ENCODE measurements at places on chromosomes 1 and 21.

DNA sequence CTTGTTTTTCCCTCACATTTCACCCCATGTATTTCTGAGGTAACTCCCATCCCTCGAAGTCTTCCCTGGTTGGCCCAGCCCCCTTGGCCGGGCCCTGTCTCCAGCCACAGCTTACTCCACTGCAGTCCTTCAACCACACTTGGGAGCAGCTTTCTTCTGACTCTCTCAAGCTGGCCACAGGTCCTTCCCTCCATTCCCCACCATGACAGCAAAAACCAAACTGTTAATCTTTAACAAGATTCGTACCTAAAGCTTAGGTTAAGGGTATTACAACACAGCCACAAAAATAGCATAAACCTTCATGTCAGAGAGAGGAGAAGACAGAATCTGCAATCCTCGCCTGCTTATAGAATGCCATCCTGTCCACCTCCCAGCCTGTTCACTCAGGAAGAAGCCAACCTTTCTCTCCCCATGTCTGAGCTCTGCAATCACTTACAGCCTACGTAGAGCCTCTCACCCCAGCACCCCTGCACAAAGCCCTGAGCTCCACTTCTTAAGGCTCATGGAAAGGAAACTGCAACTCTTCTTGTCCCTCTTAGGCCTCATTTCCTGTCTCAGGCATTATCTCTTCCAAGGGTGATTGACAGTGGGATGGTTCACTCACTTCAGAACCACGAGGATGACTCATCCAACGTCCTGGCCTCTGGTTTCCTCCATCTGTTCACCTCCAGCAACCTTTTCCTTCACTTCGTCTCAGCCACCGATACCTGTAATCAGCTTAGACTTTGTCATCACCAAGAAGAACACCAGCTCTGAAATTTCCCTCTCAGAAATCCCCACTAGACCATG lies 72.8 kb downstream of the CD2 start:
- no peak for DNase-seq

DNA sequence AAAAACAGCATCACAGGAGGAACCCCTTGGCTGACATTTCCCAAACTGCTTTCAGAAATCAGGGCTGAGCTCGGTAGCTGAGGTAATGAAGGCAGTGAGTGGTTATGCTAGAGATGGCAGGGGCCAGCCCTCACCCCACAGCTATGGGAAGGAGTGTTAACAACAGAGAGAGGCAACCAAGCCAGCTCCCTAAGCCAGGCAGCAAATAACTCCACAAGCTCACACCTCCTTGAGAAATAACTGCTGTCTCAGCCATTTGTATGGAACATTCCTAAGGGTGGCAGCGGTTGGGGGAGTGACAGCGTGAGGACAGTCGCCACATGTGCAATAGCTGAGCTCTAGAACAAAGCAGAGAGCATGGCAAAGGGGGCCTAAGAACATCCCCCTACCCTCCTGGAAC lies 42.6 kb downstream of the LMX1A start:
- no peak for DNase-seq

DNA sequence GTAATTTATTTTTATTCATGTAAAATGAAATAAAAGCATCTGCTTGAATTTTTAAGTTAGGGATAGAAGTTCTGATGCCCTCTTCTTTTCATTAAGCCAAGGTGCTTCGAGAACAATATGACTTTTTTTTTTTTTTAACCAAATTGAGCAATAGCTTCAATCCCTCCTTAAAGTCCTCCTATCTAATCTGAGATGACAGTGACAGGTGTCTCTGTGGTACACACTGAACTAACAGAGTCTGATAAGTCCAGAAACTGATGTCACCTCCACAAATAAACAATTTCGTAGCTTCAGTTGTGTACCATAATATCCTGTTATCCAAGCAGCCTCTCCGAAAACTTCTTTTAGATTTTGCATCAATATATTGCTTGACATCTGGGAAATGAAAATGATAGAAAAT lies 23.8 kb downstream of the MAP3K7CL start:
- DNase-seq, result no peak

GRCh38 chr1:32485554-32486255 lies 20.8 kb downstream of the ZBTB8B start:
- DNase-seq, result no peak

GRCh38 chr21:44952116-44952928 lies 12.5 kb downstream of the SLX9 start:
- peak; percentile 78 for DNase-seq

GRCh38 chr1:159889821-159890252 lies 10.1 kb downstream of the CFAP45 start:
- peak; percentile 41 for DNase-seq

DNA sequence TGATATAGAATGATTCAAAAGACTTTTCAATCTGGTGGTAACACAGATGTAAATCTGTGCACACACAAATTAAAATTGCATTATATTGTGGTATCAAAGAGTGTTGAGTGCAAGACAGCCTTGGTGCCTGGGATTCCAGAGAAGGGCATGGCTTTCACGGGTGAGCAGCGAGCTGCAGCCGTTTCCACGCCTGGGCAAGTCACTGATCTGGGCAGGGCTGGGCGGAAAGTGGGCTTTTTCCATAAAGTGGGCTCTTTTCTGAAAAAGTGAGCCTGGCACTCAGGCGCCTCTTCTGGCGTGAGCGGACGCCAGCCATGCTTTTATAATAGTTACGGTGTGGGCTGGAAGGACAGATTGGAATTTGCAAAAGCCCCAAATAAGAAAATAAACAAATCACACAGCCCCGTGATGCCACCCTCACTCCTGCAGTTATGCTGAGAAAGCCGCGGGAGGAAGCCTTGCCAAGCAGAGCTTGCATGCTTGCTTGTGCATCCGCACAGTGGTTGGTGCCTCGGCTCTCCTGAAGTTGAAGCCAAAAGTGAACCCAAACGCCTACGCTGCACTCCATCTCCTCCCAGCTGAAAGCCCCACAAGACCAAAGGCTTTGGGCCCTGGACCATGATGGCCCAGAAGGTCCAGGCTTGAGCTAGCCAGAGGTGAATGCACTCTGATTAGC lies 7.1 kb upstream of the C1orf115 start:
- DNase-seq, result no peak

DNA sequence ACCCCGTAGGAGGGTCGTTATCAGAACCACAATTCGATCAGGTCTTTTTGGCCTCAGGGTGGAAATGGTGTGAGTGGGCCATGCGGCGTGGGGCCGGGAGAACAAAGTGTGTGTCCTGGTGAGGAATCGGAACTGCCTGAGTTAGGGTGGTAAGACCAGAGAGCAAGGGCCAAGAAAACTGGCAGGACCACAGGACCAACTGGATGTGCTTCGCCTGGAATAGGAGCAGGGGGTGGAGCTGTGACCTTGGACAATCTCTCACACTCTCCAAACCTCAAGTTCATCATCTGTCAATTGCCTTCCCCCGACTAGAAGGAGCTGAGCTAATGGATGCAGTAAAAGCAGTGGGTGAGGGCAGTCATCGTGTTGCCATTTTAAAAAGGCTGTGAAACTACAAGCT lies 59.5 kb downstream of the NAV1 start:
- no peak for DNase-seq

DNA sequence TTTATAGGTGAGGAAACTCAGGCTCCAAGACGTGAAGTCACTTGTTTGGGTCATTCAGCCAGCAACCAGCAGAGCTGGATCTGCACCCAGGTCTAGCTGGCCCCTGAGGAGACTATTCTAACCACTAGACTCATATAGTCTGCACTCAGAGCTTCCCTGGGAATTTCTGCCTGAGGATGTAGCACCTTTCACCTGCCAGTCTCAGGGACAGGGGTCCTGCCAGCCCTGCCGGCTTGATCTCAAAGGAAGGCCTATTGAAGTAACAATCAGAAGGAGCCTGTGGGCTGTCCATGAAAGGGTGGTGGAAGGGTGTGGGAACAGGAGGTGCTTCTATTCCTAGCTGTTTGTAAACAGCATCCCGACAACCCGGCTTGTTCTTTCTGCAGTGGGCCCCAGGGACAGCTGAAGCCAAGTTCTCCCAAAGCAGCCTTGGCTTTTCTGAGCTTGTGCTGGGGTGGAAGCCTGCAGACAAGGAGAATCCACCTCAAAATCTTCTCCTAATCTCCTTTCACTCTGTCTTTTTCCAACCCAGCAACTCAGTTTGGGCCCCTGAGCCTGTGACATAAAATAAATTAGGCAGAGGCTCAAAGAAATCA lies 7.8 kb downstream of the LMOD1 start:
- no peak for DNase-seq
